ENCODE measurements at places on chromosomes 6 and 20.
A peak's percentile ranks its signal among the peaks of the same experiment; 100 is the strongest.

DNA sequence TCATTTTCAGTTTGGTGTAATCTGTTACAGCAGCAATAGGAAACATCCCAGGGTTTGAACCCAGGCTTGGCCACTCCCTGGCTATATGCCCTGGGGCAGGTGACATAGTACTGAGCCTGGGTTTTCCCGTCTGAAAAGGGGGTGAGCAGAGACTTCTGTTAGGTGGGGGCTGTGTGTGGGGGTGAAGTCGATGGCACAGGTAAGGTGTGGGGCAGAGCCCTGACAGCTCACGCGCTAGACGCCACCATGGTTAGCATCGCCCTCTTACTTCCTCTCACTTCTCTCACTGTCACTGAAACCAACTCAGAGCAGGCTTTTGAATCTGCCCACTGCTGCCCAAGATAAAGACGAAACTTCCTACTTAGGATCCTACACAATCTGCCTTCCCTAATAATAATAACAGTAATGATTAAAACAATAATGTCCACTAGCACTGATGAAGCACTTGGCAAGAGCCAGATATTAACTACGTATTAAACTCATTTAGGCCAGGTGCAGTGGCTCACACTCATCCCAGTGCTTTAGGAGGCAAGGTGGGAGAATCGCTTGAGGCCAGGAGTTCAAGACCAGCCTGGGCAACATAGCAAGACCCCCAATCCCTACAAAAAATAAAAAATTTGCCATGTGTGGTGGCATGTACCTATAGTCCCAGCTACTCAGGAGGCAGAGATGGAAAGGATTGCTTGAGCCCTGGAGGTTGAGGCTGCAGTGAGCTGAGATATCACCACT is 117.9 kb upstream of the PTPN1 start:
- no peak for DNase-seq

GRCh38 chr6:167426084-167426483 is 101.2 kb downstream of the TTLL2 start:
- DNase-seq, result no peak

GRCh38 chr6:135665935-135666334 is 168.4 kb upstream of the AHI1 start:
- DNase-seq, result no peak

GRCh38 chr6:139920027-139920775 is 545.8 kb upstream of the CITED2 start:
- DNase-seq, result no peak

GRCh38 chr20:10475225-10475624 is 40.1 kb downstream of the SLX4IP start:
- no peak for DNase-seq

- DNase-seq, result no peak
Observed at GRCh38 chr6:41449399-41450245, 96.6 kb upstream of the FOXP4 start.

DNA sequence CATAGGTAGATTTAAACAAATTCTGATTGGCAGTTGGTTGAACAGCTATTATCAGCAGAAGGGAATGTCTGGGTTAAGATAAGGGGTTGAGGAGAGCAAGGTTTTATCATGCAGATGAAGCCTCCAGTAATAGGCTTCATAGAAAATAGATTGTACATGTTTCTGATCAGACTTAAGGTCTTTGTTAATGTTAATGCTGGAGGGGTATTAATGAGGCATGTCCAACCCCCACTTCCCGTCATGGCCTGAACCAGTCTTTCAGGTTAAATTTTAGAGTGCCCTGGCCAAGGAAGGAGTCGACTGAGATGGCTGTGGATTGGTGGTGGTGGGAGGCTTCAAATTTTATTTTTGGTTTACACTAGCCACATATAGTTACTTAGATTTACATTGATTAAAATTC is 3.4 kb downstream of the CLPSL1 start:
- no peak for DNase-seq

DNA sequence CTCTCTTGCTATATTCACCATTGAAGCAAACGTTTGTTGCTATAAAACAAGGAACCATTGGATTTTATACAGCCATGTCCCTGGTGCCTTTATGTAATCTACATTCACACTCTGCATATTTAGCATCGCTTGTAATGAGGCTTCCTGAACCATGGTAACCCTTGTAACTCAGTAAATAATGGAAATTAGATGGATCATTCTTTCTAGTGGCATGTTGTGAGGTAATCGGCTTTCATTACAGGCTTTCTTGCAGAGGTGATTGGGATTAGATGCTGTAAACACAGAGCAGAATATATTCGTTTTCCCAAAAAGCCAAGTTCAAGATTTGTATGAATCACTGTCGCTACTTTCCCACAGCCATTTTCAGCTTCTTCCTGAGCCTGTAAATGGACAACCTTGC is 36.1 kb downstream of the SMPDL3A start:
- peak; percentile 77 for DNase-seq

GRCh38 chr6:24666097-24666640 is 530 bp downstream of the TDP2 start:
- DNase-seq, result peak; percentile 29

DNA sequence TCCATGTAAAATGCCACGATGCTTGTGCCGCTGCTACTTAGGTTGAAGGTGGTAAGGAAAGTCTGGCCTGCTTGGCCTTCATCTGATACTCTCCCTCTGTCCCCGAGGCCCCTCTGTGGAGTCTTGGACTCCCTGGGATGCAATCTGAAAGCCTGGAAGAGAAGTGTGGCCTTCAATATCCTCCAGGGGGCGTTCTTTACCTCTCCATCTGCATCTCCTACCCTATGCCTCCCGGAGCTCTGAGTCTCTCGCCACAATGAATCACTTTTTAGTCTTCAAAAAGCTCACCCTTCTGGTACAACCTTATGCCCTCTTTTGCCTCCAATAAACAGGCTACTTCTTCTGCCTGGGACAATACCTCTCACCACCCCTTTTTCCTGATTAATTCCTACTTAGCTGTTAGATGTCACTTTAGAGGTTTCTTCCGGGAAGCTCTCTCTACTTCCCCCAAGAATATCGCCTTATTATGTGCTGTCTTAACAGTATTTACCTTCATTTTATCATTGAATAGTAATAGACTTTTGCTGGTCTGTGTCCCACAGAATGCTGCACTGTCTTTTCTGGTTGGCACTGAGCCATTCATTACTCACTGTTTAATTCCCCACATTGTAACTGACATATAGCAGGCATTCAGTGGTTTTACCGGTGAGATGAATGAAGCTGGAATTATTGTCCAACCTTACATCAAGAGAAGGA is 13.9 kb upstream of the ATG5 start:
- peak; percentile 88 for DNase-seq

- DNase-seq, result no peak
Observed at GRCh38 chr6:42049948-42050296, 402 bp upstream of the TAF8 start.

- DNase-seq, result no peak
Observed at GRCh38 chr20:39789411-39789810, 827.3 kb downstream of the DHX35 start.

DNA sequence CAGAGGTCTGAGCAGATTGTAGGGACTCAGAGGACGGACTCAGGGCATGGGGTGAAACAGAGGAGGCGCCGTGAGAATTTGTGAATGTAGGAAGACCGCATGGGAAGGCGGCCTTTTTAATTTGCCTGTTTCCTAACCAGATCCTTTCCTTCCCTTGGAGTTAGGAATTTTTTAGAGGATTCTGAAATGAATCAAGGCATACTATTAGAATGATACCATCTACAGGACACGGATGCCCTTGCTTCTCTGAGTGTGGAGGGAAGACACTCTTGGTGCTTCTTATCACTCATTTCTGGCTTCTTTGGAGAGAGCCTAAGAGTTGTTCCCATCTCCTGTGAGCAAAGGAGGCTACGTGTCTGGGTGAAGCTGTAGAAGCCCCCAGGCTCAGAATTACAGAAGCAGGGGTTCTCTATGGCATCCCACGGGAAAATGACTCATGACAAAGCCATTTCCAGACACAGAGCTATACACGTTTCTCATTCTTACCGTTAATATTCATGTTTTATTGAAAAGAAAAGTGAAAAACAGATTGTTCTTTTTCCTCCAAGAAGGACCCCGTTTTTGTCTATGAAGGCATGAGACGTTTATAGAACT is 148.5 kb downstream of the EDN3 start:
- no peak for DNase-seq

- DNase-seq, result peak; percentile 33
Observed at GRCh38 chr6:15399641-15400470, 154.0 kb downstream of the JARID2 start.

GRCh38 chr20:26135325-26136110 is 438.9 kb upstream of the ZNF337 start:
- DNase-seq, result peak; percentile 41

DNA sequence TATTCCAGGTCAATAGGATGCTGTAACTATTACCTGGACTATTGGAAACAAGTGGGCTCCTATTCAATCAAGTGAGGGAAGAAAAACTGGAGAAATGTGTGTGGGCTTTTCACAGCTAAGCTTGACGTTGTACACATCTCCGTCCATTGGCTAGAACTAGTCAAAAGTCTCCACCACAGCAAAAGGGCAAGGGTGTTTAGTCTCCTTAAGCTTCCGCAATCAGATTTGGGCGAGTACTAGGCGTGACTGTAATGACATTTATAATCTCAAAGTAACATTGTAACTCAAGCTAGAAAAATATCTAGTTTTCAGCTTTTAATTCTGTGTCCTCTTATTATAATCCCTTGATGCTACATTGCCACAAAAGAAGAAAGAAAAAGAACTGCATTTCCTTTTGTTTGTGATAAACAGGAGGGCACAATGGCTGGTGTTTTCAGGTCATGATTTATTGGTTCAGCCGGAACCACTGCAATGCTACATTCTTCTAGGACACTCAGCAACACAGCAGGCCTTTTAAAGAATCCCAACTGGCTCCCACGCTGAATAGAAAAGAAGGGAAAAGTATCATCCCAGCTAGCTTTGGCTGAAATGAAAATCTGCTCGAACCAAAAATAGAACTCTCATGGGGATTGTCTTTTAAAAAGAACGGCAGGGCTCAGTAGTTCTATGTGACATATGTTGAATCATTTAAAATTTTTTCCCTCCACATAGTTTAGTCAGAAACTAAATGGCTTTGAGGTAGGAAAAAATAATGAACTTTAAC is 387.7 kb downstream of the BTBD3 start:
- DNase-seq, result no peak

- DNase-seq, result no peak
Observed at GRCh38 chr6:13334953-13335352, 6.6 kb upstream of the TBC1D7 start.

- DNase-seq, result peak; percentile 56
Observed at GRCh38 chr6:118509009-118509617, 39.0 kb upstream of the PLN start.

GRCh38 chr20:32033316-32033715 is 18.7 kb upstream of the HCK start:
- DNase-seq, result no peak

- no peak for DNase-seq
Observed at GRCh38 chr6:138944412-138944811, 43.6 kb downstream of the REPS1 start.

- no peak for DNase-seq
Observed at GRCh38 chr6:162493917-162494316, 233.6 kb downstream of the PRKN start.

GRCh38 chr6:78854546-78854945 is 12.8 kb upstream of the IRAK1BP1 start:
- no peak for DNase-seq

DNA sequence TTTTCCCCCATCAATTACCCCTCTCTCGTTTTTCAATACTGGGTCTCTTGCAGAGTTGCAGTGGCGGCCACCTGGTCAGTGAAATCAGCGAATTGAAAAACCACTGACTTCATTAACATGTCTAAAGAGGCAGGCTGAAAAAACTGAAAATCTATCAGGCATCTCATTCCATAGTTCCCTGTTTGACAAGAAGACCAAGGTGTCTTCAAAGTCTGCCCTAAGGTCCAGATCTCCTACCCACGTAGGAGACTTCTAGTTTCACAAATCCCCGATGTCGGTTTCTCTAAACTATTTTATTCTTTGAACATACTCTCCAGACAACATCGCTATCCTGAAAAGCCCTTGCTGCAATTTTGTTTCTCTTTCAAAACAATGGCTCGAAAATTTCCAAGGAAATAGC is 796 bp upstream of the TUBB start:
- DNase-seq, result peak; percentile 4

- DNase-seq, result peak; percentile 34
Observed at GRCh38 chr6:105317607-105318533, 85.0 kb downstream of the PREP start.

- no peak for DNase-seq
Observed at GRCh38 chr6:52403627-52404026, 16.5 kb upstream of the EFHC1 start.

DNA sequence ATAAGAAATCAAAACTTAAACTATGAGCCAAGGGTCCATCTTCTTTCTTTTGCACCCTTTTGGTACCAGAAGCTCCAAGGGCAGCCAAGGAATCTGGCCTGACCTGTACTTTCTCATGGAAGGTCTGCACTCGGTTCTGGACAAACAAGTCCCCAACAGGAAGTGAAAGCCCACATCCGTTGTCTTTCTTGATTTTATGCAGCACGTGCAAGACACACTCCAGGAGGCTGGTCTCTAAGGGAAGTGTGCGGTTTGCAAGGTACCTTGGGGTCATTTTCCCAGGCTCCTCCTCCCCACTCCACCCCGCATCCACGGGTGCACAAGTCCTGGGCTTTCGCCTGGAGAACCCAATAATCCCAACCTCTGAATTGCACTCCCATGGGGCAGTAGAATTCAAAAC is 101.9 kb downstream of the NFATC2 start:
- no peak for DNase-seq

DNA sequence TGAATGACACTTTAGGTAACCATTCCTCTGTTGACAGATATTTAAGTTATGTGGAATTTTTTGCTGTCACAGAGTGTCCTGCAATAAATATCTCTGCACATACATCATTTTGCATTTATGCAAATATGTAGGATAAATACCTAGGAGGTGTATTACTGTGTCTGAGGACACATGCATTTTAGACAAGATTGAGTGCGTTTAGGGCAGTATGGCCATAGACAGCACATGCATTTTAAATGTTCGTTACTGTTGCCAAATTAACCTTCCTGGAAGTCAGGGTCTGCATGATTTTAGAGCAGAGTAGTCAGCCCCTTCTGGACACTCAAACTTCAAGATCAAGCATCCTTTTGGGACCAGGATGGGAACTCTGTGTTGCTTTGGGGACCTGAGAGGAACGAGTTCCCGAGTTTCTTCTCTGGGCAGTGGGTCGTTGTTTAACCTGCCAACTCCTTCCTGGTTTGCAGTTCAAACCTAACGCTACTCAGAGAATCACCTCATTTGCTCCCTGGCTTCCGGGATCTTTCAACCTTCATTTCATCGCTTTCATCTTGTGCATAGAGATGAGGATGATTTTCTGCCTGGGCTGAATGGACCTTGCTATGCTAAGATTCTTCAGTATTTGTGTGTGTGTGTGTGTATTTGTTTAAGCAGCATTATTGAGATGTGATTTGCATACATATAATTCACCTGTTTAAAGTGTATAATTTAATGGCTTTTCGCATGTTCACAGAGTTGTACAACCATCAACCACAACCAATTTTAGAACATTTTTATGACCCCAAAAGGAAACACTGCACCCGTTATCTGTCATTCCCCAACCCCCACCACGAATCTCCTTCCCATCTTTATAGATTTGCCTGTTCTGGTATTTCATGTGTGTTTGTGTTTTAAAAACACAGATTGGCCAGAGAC is 9.8 kb downstream of the BCAS4 start:
- DNase-seq, result no peak

Data from NCI-H774 (cell line).